ENCODE measurements at places on chromosomes 5 and 9.

GRCh38 chr9:70949239-70949638 lies 172.2 kb downstream of the TRPM3 start:
- DNase-seq: no peak

DNA sequence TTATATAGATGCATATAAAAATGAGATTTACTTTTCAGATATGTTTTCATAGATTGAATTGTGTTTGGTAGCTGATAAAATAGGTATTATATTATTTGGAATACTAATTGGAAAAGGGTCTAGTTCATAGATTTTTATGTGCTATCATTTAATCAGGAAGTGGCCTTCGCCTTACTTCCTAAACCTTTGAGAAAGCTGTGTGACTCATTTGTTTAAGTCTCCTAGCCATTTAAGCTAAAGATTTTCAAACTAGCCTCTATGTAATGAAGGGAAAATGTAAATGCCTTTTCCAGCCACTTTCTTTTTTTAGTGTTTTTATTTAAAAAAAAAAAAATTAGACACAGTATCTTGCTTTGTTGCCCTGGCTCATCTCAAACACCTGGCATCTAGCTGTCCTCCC lies 97.5 kb downstream of the DMXL1 start:
- no peak for DNase-seq

DNA sequence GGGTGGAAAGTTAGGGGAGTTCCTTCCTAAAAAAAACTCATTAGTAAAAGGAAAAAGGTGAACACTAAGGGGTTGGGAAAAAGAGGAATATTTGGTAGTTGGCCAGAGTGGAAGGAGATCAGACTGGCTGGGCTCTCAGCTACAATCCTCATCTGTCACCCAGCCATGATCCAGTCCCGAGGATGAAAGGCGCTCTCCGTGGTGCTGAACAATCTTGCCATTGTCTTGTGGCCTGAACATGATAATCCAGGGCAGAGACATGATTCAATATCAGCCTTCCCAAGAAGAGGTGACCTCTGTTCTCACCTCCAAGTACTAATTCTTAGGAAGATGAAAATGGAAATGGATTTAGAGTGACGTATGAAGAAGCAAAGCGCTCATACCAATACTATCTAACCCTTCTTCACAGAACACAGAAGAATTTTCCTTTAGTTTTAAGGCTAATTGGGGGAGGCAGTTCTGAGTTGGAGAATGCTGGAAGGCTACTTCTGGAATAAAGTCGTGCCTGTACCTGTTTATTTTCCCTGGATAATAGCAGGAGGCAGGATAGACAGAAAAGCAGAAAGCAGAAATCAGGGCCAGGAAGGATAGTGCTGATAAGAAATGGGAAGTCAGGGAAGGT lies 36.6 kb upstream of the MYORG start:
- no peak for DNase-seq

- no peak for DNase-seq
Measured at GRCh38 chr5:76790632-76791290, 28.1 kb upstream of the F2RL1 start.

DNA sequence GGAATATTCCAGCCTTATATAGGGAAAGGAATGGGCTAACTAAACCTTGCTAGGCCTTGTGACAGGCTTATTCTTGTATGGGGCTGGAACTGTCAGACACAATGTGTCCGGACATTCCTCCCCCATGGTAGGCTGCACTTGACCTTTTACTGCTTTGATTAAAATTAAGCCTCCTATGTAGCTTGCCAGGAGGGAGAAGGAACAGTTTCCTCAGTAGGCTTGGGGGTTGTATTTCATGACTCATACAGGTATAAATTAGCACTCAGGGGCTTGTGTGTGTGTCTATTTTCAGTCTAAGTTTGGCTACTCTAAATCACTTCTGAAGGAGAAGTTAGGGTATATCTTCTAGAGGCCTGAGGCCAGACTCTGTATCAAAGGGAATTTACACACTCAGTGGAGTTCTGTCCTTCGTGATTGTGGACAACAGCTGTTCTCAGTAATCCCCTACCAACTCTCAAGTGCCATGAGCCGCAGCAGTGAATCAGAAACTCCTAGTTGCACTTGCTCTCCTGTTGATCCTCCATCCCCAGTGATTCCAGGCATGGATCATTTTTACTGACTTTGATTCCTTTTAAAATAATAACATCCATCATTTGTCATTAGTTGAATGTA lies 16.4 kb downstream of the ADAMTS16 start:
- no peak for DNase-seq

GRCh38 chr9:100739666-100740065 lies 161.8 kb downstream of the CAVIN4 start:
- no peak for DNase-seq

- DNase-seq: no peak
Measured at GRCh38 chr5:59905188-59905587, 11.7 kb upstream of the PDE4D start.

DNA sequence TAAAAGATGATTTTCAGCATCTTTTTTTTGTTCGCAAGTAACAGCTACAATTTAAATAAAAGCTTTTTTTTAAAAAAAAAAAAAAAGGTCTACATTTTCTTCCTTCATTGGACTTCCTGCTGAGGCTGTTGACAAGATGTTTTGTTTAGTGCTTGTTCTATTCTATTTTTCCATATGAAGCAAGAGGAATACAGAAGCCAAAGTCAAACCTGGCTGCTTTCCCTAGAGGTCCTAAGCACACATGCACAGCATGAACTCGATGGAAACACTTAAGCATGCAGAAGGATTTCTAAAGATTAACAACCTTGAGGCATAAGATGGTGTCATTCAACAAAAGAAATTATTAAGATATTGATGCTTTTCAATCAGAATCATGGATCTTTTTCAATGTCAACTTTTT lies 105.1 kb downstream of the ADCY2 start:
- DNase-seq: no peak

- no peak for DNase-seq
Measured at GRCh38 chr5:79001471-79001870, 16.4 kb upstream of the ARSB start.

DNA sequence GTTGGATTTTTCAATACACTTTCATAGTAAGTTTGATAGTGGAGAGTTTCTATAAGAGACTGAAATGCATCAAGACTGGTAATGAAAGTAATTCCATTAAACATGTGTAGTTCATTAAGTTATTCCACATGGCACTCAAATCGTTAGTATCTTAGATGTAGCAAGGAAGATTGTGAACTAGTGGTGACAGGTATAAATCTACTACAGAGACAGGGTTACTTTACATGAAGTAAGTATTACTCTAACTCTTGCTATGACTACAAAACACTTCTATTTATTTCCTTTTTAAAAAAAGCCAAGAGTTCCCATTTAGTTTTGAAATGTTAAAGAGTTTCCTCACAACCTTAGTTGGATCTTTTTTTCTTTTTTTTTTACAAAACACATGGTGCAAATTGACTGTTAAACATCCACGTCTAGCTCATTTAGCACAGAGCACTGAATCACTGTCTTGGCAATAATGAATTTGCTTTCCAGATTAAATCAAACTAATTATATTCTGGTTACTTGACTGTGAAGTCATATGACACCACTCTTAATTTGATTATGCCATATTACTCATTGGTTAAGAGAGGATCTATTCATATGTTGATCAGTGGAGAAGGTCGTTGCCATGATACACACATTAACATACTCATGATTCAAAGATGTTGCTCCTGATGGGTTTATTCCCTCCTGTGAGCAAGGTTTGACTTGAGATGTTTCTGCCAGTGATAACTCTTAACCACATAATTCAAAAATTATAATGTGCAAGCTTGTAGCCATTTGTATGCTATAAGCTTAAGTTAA lies 644.8 kb downstream of the EFNA5 start:
- no peak for DNase-seq

- no peak for DNase-seq
Measured at GRCh38 chr9:34190996-34191892, 12.4 kb downstream of the UBAP1 start.

GRCh38 chr5:95241161-95241560 lies 43.7 kb downstream of the MCTP1 start:
- DNase-seq: no peak

DNA sequence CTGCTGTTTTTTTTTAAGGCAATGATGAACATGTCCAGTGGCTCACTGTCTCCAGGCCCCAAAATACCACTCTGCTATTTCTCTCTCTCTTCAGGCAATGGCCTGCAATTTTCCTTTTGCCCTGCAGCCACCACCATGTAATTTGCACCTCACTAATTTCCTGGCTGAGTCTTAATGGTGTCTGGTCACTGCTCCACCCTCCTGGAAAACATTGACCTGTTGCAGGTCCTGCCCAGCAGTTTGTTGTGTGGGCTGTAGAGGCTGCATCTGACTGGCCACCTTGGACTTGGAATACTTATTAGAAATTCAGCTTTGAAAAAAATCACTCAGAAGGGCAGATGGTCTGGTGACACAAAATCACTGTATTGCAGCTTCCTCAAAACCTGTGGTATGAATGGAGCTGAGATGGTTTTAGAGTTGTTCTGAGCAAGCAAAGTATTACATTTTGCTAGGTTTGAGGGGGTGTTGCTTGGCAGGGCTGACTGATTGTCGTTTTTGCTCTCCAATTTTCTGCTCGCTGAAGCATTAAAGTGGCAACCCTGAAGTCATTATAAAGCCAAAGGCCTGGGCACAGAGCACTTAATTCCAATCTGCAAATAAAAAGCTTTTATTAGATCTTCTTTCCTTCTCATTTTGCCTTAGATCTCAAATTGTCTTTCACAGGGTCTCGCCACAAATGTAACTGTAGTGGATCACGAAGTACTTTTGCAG lies 134.8 kb downstream of the TMEM174 start:
- DNase-seq: no peak

GRCh38 chr9:85716031-85716877 lies 25.5 kb downstream of the AGTPBP1 start:
- no peak for DNase-seq

DNA sequence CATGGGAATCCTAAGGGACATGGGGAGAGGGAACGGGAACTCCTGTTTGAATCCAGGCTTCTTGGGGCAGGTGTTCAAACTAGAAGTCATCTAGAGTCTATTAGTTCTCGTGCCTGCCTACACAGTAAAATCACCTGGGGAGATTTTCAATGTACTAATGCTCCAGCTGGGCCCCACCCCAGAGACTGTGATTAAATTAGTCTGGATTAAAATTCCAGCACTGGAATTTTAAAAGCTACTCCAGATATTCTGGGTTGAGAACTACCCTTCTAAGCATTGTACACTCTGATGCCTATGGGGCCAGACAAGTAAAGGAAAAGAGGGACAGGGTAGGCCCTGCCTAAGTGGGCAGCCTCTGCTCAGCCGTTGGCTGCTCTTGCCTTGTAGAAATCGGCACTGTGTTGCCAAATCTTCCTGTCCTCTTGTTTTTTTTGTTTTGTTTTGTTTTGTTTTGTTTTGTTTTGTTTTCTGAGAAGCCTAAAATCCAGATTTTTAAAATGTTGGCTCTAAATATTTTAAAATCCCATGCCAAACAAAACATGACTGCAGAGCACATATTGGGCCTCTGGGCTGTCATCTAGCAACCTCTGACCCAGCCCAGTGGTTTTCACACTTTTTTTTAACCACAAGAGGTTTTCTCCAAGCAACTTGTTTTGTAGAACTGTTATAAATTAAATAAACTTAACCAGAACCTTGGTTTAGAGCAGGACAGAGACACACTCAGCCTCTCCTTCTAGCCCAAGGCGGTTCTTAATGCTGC lies 29.0 kb downstream of the ADRB2 start:
- no peak for DNase-seq

All from stimulated activated CD8-positive, alpha-beta memory T cell treated with anti-CD3 and anti-CD28 coated beads, Interleukin-7, amount 100 ng/mL, for 1 hour (primary cell).